Foreskin fibroblast (primary cell): ENCODE measurements at places on chromosomes 12 and 14.

DNA sequence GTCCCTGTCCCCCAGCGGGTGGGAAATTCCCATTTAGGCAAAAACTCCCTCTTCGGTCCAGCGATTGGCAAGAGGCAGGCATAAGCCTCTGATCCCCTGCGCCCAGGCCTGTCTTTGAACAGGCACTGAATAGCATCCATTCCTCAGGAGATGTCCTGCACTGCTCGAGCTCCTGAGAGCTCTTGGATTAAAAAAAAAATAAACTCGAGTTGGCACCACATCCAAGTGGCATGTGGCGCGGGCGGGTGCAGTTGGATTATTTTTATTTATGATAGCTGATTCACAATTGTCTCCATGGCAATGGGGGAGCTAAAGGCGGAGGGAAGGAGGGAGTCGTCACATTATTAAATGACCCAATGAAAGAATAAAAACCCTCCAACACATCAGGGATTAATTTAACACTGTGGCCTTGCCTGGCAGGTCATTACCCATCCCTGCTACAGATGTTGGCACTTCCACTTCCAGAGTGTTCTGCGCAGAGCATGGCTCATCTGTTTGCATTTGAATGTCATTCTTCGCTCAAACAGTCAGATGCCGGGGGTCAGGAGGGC lies 207.2 kb downstream of the AACS start:
- DNase-seq = peak; percentile 20

GRCh38 chr12:75837700-75838099 lies 193.9 kb downstream of the PHLDA1 start:
- no peak for DNase-seq

DNA sequence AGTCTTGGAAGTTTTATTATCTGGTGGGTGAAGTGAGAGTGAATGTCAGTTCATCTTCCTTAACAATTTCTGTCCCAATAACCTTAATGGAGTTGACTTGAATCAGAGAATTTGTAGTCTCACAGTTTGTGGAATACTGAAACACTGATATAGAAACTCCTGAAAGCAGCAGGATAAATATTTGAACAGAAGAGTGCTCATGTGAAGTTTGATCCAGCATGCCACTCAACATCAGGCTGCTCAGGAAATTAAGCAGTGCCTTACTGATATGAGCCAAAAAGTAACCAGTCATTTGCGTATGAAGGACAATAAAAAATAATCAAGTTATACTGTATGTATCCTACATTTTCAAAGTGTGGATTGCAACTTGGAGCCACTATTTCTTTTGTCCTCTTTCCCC lies 15.7 kb downstream of the MUCL1 start:
- no peak for DNase-seq

GRCh38 chr14:96598332-96598928 lies 96.2 kb downstream of the PAPOLA start:
- no peak for DNase-seq

DNA sequence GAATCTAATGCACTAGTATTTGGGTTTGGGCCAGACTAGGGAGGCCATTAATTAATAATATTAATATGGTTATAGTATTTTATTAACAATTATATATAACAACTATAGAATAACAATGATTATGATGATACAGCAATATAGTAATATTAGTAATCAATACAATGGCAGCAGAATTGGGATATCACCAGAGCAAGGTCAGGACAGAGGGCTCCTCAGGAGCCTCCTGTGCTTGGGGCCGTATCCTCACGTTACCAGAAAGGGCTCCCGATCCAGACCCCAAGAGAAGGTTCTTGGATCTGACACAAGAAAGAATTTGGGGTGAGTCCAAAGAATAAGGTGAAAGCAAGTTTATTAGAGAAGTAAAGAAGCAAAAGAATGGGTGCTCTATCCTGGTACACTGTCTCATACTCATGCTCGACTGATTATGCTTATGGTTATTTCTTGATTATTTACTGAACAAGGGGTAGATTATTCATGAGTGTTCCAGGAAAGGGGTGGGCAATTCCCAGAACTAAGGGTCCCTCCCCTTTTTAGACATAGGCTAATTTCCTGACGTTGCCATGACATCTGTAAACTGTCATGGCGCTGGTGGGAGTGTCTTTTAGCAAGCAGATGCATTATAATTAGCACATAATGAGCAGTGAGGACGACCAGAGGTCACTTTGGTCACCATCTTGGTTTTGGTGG lies 61.6 kb downstream of the RIN3 start:
- no peak for DNase-seq

- no peak for DNase-seq
Measured at GRCh38 chr14:59067127-59067894, 121.2 kb upstream of the DAAM1 start.

GRCh38 chr12:65830305-65830704 lies 6.0 kb downstream of the HMGA2 start:
- peak; percentile 17 for DNase-seq

- DNase-seq = peak; percentile 90
Measured at GRCh38 chr14:54570631-54571415, 3.9 kb downstream of the SAMD4A start.

DNA sequence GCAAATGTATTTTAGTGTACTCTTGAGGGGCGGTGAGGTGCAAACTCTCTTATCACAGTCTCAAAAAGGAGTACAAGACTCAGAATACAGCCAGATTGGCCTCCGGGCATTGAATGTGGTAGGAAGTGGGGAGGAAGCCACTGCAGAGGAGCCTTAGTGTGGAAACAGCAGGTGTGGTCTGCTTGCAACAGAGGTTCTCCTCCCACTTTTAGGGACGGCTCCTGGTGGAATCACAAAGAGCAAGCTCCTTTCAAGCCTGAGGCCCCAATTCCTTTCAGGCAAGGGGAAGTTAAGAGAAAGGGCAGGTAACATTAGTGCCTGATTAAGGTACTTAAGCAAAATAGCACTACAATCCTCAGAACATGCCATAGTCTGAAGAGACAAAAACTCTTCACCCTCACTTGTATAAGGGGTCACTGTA lies 23.7 kb upstream of the SLC2A3 start:
- no peak for DNase-seq

DNA sequence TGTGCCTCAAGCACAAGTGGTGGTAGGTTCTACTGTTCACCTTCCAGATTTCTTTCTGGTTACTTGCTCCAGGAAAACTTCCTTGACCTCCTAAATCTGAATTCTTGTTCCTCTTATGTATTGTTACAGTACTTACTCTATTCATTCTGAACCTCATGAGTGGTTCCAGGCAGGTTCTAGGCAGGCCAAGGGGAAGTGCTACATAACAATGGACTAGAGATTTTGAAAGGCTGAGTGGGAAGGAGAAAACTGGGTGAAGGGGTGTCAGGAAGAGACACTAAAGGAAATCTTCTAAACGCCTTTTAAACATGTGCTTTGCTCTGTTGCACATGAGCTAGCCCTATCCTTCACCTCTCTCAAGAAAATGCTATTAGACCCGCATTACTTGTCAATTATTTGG lies 1.6 kb downstream of the YARS2 start:
- DNase-seq = no peak

GRCh38 chr14:65838565-65838964 lies 426.0 kb downstream of the FUT8 start:
- no peak for DNase-seq

DNA sequence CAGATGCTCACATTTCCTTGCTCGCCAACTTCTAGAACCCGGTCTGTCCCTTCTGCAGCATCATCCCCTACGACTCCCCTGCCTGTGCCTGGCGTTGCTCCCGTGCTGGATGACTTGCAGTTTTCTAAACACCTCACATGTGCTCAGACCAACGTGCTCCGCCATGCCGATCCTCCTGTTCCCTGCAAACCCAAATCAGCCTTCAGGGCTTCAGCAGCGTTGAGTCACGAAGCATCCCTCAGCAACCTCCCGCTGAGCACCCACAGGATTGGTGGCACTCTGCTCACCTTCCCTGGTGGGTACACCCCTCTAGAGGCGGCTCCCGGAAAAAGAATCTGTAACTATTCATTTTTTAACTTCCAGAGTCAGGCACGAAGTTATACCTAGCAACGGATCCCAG lies 2.8 kb upstream of the PIWIL1 start:
- no peak for DNase-seq

DNA sequence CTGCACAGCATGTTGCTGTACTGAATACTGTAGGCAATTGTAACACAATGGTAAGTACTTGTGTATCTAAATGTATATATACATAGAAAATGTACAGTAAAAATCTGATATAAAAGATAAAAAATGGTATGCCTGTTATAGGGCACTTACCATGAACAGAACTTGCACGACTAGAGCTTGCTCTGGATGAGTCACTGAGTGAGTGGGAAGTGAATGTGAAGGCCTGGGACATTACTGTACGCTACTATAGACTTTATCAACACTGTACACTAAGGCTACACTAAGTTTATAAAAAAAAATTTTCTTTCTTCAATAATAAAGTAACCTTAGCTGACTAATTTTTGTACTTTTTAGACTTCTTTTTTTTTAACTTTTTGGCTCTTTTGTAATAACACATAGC lies 24.2 kb upstream of the NEDD1 start:
- peak; percentile 45 for DNase-seq

GRCh38 chr14:104184506-104184905 lies 46.1 kb downstream of the KIF26A start:
- DNase-seq = no peak
